ENCODE measurements at places on chromosomes 3 and 15.

- no peak for DNase-seq
These were observed 774.3 kb upstream of the NR2F2 start for GRCh38 chr15:95556225-95556624.

GRCh38 chr3:136380530-136380929 lies 130.4 kb downstream of the PCCB start:
- DNase-seq, result no peak

DNA sequence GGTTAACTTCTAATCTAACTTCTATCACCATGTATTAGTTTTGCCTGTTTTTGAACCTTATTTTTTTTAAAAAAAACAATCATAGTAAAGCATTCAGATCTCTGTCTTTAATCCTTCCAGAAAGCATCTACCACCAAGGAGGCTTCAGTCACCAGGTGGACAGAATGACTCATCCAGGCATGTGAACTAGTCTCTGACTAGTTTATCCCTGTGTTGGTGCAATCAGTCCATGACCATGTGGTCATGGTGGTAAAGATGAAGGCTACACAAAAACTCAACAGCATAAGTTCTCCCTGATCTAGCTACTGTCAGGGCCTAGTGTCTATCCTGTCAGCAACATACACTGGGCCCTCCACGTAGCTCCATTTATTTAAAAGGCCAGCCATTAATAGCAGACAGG lies 750.6 kb downstream of the AGBL1 start:
- DNase-seq, result no peak

DNA sequence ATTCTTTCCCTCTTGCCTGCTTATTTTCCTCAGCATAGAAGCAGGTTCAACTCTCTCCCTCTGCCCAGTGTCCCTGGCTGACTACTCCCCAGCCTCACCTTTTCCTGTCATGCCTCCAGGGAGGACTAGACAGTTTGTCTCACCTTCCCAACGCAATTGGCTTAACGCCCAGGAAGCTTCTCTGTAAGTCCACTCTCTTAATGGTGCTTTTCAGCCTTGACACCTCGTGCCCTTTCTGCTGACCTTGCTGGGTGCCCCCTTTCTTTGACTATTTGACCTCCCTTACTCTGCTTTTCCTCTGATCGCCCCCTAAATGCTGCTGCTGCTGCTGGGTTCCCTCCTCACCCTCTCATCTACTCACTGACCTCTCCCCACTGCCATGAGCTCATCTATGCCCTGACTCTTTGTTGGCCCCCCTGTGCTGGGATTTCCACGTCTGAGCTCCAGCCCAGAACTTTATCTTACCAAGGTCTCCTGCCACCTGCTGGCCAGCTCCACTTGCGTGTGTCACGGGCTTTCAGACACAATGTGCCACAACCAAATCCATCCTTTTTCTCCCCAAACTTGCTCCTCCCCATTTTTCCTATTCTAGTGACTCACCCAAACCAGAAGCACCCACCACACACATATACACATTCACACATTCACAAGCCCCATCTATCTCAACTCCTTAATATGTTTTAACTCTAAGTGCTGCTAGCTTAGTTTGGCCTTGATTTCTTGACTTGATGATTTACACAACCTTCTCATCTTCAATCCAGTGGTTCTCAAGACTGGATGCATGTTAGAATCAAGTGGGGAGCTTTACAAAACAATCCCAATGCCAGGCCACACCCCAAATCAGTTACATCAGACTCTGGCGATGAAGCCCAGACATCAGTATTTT lies 16.6 kb downstream of the EPB42 start:
- no peak for DNase-seq

GRCh38 chr3:189169728-189170127 lies 2.0 kb upstream of the TPRG1 start:
- DNase-seq, result no peak

- no peak for DNase-seq
These were observed 14.4 kb upstream of the CDC25A start for GRCh38 chr3:48202632-48203031.

GRCh38 chr15:66730168-66731021 lies 28.4 kb downstream of the SMAD6 start:
- DNase-seq, result no peak

DNA sequence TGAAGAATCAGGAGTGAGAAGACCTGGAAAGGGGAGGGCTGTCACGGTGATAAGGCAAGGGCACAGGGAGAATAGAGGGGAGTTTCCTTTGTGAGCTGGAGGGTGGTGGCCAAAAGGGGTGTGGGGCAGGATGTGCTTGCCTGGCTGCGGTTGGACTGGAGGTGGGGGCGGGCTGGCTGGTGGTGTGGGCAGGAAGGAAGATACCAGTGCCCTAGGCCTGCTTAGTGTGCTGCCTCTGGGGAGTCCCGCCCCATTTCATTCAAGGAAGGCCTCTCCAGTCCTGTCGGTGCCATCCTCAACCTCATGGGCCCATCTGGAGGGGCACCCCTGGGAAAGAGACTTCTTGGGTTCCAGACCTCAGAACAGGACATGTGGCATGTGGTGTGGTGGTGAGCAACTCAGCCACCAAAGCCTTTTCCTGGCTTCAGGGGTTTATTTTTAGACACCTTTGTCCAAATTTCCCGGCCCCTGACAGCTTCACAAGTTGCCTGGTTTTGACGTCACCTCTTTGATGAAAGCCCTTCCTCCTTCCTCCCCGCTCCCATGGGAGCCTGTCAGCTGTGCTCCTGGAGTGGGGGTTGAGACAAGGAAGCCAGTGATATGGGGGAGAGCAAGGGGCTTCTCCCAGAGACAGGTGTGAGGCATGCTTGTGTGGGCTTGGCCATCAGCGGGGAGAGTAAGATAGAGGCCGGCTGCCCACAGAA lies 15.6 kb downstream of the TEX264 start:
- DNase-seq, result peak; percentile 60

DNA sequence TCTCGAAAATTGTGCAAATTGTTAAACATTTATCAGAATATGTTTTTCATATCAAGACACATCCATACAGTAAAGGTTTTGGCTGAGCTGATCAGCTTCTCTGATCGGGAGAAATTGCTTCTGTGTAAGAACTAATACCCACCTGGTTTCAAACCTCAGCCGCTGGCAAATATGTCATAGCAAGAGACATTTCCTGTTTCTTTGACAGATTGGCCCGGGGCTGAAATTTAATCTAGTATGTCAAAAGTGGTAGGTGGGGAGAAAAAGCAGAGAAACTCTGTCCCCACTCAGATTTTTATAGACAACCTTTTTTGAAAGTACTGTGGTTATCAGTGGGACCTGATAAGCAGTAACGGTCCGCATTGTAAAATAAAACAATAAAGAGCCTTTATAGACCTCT lies 88.8 kb upstream of the SLC24A5 start:
- DNase-seq, result no peak

GRCh38 chr15:76986743-76987142 lies 8.2 kb upstream of the PSTPIP1 start:
- DNase-seq, result no peak

- no peak for DNase-seq
These were observed 329.5 kb upstream of the AZI2 start for GRCh38 chr3:28678086-28678485.

DNA sequence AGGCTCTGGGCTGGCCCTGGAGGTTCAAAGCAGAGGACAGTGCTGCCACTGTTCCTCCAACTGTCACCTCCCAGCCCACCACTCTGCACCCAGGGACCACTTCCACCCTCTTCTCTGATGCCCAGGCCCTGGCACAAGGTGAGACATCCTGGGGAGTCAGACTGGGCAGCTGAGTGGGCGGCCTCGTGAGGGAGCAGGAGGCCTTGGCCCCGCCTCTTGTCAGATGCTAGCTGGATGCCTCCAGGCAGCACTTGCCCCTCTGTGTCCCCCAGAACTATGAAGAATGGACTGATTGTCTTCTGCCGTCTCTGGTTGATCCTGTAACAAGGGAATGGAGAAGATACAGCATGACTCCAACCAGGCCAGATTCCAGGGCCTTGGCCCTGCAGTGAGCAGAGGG lies 191.0 kb upstream of the LINGO1 start:
- DNase-seq, result no peak

- no peak for DNase-seq
These were observed 34.3 kb downstream of the RNU5B-1 start for GRCh38 chr15:65338823-65339222.

DNA sequence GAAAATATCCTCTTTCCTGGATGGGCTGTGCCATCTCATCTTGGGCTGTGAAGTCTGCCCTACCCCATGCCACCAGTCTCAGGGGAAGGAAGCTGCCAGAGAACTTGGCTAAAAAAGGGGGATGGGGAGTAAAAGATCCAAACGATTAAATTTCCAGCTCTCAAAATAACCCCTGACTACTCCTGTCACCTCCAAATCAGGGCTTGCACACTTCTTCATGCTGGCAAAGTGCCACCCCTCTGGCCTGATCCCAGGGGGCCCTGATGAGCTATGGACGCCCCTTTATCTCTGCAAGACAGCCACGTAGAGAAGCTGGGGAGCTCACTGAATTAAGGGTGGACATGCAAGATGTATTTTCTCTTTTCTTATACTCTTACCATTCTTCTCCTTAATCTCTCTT lies 1.2 kb upstream of the MLF1 start:
- DNase-seq, result no peak

DNA sequence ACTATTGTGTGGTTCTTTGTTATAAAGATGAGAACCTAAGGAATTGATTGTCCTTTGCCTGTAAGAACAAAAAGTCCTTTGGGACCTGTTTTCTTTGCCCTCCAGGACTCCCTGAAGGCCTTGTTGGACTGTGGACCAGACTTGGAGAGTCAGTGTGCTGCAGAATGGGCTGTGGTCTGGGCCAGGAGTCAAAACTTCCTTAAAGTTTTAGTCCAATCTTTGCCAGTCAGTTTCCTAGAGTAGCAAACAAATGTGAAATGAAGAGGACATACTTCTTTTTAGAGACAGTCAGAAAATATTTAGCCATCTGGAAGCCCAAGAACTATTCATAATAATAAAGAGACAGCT lies 45.4 kb downstream of the PDE8A start:
- DNase-seq, result no peak

DNA sequence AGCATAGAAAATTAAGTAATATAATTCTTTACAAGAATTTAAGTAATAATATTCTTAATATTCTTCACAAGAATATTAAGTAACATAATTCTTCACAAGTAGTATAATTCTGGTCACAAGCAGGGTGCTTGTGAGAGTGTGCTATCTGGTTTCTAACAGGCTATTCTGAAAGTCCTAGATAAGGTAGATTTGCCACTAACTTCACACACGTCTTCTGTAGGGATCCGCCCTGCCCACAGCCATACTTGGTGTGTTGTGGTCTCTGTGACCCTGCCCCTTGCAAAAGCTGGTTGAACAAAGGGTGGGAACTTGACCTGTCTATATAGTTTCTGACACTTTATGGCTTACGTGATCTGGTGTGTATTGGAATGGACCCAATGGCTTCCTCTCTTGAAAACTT lies 253.4 kb upstream of the MDFIC2 start:
- no peak for DNase-seq

GRCh38 chr15:42171122-42171521 lies 14.7 kb upstream of the PLA2G4F start:
- no peak for DNase-seq

GRCh38 chr15:89412905-89413411 lies 78.3 kb upstream of the POLG start:
- DNase-seq, result no peak

GRCh38 chr15:61869656-61870055 lies 190.6 kb downstream of the VPS13C start:
- DNase-seq, result no peak

GRCh38 chr3:119580067-119580760 lies 922 bp downstream of the ADPRH start:
- no peak for DNase-seq

DNA sequence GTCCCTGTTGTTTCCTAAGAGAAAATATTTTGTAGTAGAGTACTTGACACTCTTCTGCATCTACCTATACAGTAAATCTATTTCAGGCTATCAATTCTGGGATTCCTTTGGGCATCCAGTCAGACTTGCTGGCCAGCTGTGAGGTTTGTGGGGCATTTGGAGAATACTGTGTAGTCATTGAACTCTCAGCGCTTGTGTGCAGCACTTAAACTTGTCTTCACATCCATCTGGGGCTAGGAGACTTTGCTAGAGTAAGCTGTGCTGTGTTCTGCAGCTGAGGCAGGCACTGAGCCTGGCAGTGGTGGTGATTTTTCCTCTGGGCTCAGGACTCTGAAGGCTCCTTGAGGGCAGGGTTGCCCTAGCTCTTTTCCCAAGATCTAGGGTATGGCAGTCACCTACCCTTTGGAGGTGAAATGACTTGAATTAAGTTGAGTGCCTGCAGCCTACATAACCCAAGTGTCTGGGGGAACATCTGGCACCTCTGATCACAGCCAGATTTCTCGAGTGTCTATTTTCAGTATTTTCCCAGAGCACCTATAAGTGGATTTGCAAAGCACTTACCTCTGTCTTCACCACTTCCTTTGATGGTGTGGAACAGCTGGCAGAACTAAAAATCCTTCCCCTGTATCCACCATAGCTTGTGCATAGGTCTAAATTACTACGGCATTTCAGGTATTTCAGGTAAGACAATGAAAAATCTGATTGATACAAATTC lies 19.3 kb downstream of the CLSTN2 start:
- no peak for DNase-seq

GRCh38 chr15:40100123-40100946 lies 8.3 kb downstream of the BMF start:
- no peak for DNase-seq

DNA sequence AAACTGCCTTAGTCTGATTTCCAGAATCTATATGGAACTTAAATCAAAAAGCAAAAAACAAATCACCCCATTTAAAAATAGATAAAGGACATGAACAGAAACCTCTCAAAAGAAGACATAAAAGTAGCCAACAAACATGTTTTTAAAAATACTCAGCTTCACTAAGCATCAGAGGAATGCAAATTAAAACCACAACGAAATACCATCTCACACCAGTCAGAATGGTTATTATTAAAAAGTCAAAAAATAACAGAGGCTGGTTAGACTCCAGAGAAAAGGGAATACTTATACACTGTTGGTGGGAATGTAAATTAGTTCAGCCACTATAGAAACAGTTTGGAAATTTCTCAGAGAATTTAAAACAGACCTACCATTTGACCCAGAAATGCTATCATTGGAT lies 367.9 kb downstream of the ZIC4 start:
- no peak for DNase-seq

DNA sequence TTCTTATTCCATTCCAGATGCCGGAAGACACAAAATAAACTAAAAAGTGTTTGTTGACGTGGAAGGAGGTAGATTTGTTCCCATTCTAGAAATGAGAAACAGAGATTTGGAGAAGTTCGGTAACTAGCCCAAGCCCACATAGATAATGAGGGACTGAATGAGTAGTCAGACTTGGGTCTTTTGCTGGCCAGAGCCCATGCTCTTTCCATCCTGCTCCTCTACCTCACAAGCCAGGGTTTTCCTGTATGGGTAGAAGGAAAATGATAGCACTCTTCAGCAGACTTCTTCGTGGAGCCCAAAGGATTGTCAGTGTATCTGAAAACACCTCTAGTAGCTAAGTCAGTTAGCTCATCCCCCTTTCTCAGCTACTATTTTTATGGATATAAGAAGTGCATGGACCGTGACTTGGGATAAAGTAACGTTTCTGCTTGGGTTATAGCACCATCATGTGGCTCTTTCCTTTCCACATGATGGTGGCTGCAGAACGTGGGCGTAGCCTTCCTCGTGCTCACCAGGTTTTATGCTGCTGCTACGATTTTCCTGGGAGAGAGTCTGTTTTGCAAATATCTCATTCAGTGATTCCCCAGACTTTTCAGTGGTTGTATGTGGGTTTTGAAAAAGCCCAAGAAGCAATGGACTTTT lies 84.6 kb downstream of the DGKG start:
- no peak for DNase-seq

GRCh38 chr15:72113347-72114031 lies 4.5 kb downstream of the MYO9A start:
- no peak for DNase-seq

Measured in activated CD4-positive, CD25-positive, alpha-beta regulatory T cell treated with anti-CD3 and anti-CD28 coated beads, Interleukin-2, amount 50 U/mL, for 16 hours (primary cell).